Upper lobe of right lung (tissue), 1 donor: ENCODE measurements at places on chromosomes 4 and X. TPM values are rescaled to one million over a fixed set of nuclear protein-coding genes. Genes with fewer than 3 reads are reported as not detected.

DNA sequence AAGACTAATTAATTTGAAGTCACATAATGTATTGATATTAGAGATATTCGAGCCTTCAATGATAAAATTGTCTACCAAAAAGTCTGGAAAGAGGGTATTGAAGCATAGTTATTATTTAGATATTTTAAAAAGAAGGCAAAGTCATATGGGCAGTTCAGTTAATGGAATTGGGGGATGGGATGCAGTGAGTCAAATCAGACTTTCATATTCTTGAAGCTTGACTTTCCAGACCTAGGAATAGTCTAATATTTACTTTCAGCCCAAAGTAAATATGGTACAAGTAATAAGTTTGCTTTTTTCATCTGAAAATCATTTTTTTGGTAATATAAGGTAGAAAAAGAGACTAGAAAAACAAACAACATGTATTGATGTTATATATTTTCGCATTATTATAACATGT is 2017.8 kb downstream of the C4orf33 start:
- DNase-seq = no peak

DNA sequence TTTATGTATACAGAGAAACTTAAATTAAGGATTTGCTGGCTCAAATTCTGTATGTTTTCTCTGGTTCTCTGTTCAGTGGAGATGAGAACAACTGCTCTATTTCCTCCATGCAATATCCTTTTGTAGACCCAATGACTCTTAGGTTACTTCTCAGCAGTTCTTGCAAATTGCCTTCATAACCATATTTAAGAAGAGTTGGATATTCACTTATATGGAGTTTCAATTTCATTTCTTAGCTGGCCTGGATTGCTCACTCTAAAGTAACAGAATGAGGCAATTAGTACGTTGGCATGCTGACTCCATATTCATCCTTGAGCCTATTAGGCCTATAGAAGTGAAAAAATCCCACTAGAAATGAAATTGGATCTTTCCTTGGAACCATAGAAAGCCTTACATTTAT is 93.6 kb downstream of the DOCK11 start:
- no peak for DNase-seq

DNA sequence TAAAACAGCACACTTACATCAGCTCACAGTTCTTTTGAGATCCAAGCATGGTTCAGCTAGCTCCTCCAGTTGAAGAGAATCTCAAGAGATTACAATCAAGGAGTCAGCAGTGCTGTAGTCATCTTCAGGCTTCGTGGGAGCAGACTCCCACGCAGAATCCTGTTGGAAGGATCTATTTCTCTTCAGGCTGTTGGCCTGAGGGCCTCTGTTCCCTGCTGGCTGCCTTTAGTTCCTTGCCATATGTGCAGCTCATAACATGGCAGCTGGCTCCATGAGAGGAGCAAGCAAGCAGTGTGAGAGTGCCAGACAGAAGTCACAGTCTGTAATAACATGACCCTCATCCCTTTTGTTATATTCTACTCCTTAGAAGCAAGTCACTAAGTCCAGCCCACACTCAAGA is 168.6 kb downstream of the COX18 start:
- DNase-seq = no peak

GRCh38 chr4:169582706-169583105 is 29.7 kb downstream of the NEK1 start:
- DNase-seq = no peak

DNA sequence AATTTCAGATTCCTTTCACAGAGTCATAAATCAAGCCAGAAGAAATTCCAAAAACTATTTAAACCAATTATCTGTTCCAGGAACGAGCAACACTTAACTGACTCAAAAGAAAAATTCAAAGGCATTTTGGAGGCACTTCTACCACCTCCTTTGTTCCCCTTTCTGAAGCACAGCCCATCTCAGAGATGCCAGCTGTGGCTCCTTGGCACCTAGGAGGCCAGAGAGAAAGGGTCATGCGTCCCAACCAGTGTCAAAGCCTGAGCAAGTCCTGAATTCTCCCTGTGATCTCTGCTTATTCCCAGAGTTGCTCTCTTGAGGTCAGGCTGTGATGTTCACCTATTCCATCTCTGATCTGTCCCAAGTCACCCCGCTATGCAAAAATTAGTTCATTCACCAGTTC is 105.0 kb upstream of the S100G start:
- no peak for DNase-seq

DNA sequence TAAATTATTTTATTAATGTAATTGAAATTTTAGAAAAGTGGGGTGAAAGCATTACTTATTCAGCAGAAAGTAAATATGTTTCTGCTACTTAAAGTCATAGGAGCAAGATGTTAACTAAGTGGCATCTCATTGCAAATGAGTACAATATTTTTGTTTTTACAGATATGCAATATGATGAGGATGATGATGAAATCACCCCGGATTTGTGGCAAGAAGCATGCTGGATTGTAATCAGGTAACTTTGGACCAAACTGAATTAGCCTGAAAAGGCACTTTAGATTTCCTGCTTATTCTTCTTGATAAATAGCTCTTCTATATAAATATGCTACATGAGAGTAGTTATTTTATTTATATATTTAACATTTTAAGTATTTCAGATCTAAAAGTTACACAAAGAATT is 7.5 kb downstream of the POLR2B start:
- no peak for DNase-seq

DNA sequence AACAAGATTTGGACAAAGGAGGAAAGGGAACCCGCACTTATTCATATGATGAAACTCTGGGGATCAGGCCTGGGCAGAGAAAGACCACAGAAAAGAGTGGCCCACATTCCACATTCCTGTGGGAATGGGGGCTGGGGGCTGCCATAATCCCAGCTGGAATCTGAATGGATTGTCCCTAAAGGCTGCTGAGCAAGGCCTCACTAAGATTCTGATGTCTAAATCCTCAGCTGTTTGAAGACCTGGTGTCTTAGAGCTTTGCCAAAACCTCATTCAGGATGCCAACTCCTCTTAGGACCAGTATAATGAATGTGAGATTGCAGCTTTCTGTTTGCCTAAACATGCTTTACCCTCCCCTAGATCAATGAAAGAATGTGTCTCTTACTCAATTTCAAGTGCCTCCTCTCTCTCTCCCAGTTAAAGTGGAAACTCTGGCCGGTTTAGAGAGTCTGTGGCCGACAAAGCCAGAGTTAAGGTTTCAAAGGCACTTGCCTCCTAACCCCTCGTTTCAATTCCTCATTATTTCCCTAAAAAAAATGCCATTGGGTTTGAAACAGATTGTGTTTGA is 33.3 kb upstream of the GPC4 start:
- DNase-seq = no peak

DNA sequence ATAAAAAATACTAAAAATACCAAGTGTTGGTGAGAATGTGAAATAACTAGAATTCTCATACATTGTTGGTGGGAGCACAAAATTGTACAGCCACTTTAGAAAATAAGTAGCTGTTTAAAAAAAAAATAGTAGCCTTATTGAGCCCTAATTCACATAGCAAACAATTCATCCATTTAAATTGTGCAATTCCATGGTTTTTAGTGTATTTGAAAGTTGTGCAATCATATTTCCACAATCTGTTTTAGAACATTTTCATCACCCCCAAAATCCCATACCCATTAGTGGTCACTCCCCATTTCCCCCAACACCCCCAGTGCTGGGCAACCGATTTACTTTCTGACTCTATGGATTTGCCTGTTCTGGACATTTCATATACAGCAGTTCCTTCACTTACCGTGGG is 37.1 kb downstream of the STX18 start:
- DNase-seq = no peak

Gene MAGED4B
- 6.1 TPM for total RNA-seq

Gene IGFBP7
- 661 TPM for total RNA-seq

Gene FAM184B
- total RNA-seq = 0.17 TPM

Gene FRMPD4
- 0.29 TPM for total RNA-seq

Gene GAGE12J
- total RNA-seq = not detected

Gene ANKRD17
- 61.5 TPM for total RNA-seq
